ENCODE measurements at places on chromosomes 1 and 21. TPM values are rescaled to one million over a fixed set of nuclear protein-coding genes. Genes with fewer than 3 reads are reported as not detected.

DNA sequence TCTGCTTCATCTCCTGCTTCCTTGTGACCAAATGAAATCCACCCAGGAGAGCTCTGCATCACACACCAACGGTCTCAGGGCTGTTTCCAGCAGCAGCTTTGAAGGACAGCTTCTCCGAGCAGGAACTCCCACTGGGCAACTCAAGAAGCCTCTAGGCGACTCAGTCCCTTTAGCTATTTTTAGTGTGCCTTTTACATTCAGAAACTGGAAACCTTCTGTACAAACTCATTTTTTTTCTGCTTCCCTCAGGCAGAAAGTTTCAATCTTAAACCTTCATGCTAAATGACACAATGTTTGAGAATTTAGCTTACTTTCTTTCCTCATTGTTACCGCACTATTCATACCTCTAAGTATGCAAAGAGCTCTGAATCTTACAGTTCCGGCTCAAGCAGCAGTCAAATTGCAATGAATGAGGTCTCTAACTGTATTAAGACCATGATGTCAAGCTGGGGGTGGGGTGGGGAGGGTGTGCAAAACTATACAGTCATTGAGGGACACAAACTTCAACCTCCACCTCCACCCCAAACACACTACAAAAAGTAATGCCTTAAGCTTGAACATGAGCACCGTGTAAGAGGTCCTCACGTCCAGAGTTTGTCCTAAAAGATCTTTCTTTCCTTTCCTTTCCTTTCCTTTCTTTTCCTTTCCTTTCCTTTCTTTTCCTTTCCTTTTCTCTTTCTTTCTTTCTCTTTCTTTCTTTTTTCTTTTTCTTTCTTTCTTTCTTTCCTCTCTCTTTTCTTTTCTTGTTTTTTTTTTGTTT lies 16.4 kb upstream of the TARBP1 start:
- DNase-seq = no peak

Gene ROR1
- 5.1 TPM for total RNA-seq

GRCh38 chr1:58996341-58997059 lies 212.7 kb upstream of the JUN start:
- DNase-seq = no peak

DNA sequence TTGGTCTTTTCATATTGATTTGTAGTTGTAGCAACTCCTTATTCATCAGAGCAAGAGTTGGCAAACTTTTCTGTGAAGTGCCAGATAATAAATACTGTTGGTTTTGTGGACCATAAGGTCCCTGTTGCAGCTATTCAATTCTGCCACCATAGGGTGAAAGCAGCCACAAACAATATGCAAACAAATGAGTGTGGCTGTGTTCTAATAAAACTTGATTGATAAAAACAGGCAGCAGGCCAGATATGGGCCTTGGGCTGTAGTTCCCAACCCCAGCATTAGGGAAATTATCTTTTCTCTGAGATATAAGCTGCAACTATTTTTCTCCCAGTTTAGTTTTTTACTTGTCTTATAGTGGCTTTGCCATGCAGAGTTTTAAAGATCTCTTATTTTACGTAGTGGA lies 469.2 kb downstream of the SMYD3 start:
- no peak for DNase-seq

Gene DDAH1
- 93.0 TPM for total RNA-seq

Measured in left colon (tissue), 2 donors.